ENCODE measurements at places on chromosomes 5 and 9. TPM values are rescaled to one million over a fixed set of nuclear protein-coding genes. Genes with fewer than 3 reads are reported as not detected.

OGN gene
- 0.23 TPM for total RNA-seq

- no peaks in the 10 kb centered on the region for H3K36me3 ChIP-seq
- H3K4me1 ChIP-seq: no peaks in the 10 kb centered on the region
- H3K27ac ChIP-seq: no peak overlapping the region
- DNase-seq: no peak
- H3K27me3 ChIP-seq: no peaks in the 10 kb centered on the region
- no peak overlapping the region for H3K4me3 ChIP-seq
Observed at GRCh38 chr5:168364750-168365550, 73.5 kb downstream of the WWC1 start.

DNA sequence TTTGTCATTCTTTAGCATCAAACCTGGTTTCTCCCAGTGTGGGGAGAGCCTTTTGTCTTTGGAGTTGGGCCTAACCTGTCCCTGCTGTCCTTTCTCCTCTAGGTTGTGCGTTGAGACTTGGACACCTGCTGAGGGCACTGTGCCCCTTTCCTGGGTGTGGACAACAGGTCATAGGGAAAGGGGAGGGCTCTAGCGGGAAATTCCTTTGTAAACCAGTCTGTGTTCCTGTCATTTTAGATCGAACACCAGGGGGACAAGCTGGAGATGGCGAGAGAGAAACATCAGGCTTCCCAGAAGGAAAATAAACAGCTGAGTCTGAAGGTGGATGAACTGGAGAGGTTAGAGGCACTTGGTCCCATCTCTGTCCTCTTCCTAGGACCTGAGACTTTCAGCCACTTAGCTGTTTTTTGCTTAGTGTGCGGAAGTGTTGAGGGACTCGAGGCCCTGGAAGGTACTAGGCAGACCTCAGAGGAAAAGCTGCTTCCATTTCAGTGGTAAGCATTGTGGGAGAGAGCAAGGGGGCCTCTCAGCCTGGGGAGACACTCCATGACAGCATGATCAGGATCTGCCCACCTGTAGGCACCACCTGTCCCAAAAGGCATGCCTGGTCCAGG is 8.6 kb upstream of the GLE1 start:
- H3K4me1 ChIP-seq: no peaks in the 10 kb centered on the region
- DNase-seq: no peak
- no peak overlapping the region for H3K27ac ChIP-seq
- H3K4me3 ChIP-seq: no peak overlapping the region

GRCh38 chr5:10489810-10490426 is 48.2 kb downstream of the ROPN1L start:
- peak overlapping the region; percentile 29 for H3K27ac ChIP-seq
- DNase-seq: no peak
- no peaks in the 10 kb centered on the region for H3K27me3 ChIP-seq
- H3K4me1 ChIP-seq: no peaks in the 10 kb centered on the region
- H3K4me3 ChIP-seq: no peak overlapping the region

- no peak for DNase-seq
- no peaks in the 10 kb centered on the region for H3K36me3 ChIP-seq
Observed at GRCh38 chr9:134328841-134329575, 2.8 kb downstream of the RXRA start.

- H3K27ac ChIP-seq: no peak overlapping the region
- H3K4me3 ChIP-seq: no peak overlapping the region
- DNase-seq: no peak
Observed at GRCh38 chr9:36031774-36032555, 4.7 kb upstream of the RECK start.

DNA sequence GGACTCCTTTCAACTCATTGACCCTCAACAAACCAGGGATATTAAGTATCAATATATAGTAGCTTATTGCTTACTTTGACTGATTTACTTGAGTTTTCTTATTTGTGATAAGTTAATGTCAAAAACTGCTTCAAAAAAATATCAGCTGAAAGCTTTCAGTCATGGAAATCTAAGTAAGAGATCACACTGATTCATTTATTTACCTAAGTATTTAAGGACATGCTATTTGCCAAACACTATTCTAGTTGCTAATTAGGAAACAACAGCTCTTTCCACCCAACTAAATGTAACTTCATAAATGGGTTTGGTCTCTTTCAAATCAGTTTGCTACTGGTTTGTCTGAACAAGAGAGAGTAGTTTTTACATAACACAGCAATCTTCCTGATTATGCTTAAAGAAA is 48.2 kb downstream of the CHD1 start:
- DNase-seq: no peak
- H3K36me3 ChIP-seq: peaks cover 20% of the 10 kb centered on the region
- no peaks in the 10 kb centered on the region for H3K27me3 ChIP-seq
